ENCODE measurements at places on chromosomes 1 and 21. TPM values are rescaled to one million over a fixed set of nuclear protein-coding genes. Genes with fewer than 3 reads are reported as not detected.

DNA sequence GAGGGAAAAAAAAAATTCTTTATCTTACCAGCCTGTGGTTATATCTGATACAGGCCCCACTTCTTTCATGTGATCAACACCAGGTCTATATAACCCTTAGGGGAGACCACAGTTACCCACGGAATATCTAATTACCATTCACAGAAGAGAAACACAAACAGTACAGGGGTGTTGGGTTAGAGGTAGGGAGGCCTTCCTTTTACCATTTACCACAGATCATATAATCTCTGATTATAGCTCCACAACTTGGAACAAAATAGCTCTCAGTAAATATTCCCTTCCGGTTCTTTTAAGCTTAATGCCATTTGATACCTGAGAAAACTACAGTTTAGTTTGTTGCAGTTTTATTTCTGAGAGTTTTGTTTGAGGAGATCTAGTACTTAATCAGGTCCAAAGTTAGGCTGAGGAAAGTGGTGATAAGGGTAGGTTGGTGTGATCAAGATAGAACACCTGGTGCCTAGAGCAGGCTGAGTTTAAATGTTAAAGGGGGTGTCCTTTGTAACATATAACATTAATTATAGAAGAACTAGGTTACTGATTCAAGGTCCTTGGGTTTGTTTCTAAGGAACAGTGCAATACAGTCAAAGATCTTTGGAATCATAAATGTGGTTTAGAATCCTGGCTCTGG lies 14.1 kb downstream of the EPB41 start:
- DNase-seq = no peak

DNA sequence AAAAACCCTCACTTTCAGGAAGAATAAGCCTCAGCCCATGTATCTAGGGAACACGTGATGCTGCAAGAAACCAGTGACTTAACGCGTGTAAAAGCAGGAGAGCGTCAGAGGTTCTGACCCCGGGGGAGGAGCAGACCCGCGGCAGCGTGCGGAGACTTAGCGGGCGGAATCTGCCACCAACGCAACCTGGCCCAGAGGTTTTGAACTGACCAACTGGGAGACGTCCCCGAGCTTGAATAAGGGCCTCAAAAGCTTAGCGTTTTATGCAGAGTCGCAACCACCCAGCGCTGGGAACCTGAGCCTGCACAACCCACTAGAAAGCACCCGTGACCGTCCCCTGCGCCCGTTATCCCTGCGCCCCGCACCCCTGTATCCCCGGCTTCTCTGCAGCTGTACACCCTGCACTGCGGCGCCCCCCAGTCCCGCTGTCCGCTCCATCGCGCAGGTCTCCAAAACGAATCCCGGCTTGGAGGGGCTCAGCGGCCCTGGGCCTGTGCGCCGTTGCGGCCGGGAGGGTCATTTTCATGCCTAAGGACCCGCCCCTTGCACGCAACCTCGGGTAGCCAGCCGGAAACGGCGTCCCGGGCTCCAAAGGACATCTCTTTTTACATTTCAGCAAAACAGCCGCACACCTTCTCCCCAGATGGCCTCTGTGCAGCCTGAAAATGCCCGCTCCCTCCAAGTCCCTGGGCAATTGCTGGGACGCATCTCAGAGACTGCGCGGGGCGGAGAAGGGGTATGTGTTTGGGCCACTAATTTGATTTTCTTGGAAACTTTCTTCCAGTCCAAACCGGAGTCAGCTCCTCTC lies 29.4 kb upstream of the TRIM17 start:
- DNase-seq = peak; percentile 57

- peak; percentile 2 for DNase-seq
These were observed 1214.9 kb downstream of the PLA2G4A start for GRCh38 chr1:188043536-188044245.

- no peak for DNase-seq
These were observed 758.5 kb upstream of the NEGR1 start for GRCh38 chr1:73040811-73041210.

GRCh38 chr1:34642679-34643078 lies 112.2 kb upstream of the GJB5 start:
- DNase-seq = no peak

DNA sequence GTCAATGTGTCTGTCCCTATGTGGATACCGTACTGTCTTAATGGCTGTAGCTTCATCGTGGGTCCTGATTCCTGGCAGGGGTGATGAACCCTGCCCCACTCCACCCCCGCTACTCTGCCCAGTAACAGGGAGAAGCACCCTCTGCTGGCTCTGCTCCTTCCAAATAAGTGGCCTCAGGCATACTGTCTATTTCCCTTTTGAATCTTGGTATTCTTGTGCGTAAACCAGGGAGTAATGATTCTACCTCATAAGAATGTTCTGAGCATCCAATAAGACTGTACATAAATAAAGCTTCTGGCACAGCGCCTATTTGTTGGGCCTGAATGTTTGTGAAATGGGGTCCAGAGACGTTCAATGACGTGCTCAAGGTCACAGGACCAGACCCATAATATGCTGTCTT lies 35.2 kb upstream of the CTPS1 start:
- peak; percentile 8 for DNase-seq

- DNase-seq = no peak
These were observed 117.0 kb downstream of the ZC3H11B start for GRCh38 chr1:219495737-219496408.

DNA sequence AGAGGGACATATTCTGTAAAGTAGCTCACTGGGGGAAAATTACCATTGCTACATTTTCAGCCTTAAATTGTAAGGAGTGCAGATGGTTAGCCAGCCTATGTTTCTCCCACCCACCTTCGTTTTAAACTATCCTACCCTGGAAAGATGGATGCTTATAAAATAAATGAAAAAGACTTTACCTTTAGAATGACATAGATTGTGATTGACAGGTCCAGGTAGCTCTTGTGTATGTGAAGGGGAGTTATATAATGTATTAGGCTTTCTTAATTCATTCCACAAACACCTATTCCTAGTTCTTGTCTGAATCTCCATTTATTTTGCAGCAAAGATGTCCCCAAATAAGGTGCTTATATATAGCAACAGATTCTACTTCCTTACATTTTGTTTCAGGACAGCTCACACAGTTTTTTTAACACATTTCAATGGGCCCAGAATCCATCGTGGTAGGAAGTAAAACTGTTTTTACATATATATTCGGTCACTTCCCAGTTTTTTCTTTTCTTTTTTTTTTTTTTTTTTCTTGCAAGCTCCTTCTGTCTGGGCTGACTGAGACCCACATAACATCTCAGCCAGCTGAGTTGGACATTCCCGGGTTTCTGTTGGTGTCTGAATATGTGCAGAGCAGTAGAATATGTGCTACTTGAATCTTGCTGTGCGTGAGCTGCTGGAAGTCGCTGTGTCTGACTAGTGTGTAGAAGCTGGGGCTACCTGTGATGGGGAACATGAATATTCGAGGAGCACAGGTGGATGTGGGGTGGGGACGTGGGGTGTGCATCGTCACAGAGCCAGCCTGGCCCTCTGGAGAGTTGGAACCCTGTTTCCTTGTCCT lies 27.8 kb downstream of the UCK2 start:
- DNase-seq = peak; percentile 38

- peak; percentile 13 for DNase-seq
These were observed 31.7 kb downstream of the OR13G1 start for GRCh38 chr1:247647864-247648263.

- DNase-seq = peak; percentile 93
These were observed 84.5 kb upstream of the BCL10 start for GRCh38 chr1:85360730-85361493.

- no peak for DNase-seq
These were observed 56.8 kb upstream of the ABCG1 start for GRCh38 chr21:42161956-42162681.

GRCh38 chr1:182662121-182662890 lies 22.1 kb downstream of the RGS8 start:
- no peak for DNase-seq

GRCh38 chr1:93123201-93123783 lies 44.2 kb downstream of the MTF2 start:
- DNase-seq = no peak

DNA sequence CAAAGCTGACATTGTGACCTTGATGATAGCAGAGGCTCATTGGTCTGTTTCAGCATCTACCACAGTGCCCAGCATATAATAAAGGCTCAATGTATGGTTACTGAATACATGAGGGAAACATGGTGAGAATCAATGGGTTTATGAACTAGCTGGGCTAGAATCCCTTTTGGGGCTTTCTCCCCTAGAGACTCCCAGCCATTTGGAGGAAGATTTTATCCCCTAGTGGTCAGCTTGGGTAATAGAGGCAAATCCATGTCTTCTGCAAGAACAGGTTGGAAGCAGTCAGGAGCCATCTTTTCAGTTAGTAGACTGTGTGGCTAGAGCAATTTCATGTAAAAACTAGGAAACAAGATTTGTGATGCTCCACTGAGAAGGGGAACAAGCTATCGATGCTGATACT lies 15.8 kb upstream of the REG4 start:
- DNase-seq = no peak

- DNase-seq = no peak
These were observed 31.8 kb downstream of the WNT4 start for GRCh38 chr1:22111115-22111514.

DNA sequence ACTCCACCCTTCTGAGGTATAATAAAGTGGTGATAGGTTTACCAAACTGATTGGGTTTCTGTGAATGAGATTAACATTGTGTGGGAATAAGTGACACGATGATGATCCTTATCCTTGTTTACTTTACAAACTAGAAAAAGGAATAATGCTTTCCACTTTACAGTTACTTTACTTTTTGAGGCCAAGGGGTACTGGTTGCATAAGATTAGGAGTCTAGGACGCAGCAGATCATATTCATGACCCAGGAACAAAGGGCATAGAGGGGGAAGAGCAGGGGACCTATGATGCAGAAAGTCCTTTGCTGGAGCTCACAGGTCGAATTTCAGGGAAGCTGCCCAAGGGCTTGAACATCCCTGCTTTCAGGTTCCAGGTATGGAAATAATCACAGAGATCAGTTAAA lies 20.4 kb downstream of the FGGY start:
- no peak for DNase-seq

DNA sequence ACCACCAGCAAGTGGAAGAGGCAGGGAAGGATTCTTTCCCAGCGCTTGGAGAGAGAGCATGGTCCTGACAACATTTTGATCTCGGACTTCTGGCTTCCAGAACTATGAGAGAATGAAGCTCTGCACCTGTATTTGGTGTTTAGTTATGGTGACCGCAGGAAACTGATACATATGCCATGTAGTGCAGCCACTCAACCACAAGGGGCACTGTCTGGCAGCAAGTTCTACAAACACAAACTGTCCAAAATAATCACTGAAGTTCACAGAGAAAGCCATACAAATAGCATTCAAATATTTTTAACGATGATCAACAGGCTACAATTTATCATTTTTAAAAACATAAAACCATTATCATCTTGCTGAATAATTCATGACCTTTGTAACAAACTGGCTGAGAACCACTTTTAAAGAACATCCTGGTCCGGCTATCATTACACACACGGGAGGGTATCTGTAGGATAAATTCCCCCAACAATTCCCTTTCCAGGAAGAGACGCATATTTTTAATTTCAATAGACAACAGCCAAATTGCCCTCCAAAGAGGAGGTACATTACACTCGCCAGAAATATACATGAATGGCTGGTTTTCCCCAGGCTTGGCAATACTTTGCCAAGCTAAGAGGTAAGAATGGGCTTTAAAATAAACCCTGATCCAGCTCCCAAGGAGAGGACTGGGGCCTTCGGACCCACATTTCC lies 9.2 kb upstream of the CBR3 start:
- DNase-seq = peak; percentile 58

DNA sequence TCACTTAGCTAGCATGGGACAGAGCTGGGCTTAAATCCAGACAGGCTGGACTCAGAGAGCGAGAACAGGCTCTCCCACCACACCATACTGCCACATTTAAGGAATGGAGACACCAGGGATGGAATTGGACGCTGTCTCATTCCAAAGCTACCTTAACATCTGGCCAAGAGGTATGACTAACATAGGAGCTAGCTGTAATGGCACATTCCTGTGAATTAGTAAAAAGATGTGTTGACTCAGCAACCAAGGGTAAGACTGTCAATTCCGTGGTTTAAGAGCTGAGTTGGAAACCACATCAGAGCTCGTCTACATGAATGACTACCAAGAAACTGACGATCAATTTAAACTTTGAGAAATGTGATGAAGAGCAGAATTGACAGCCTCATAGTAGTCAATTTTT lies 8.3 kb upstream of the TNFRSF9 start:
- DNase-seq = no peak

- no peak for DNase-seq
These were observed 30.3 kb downstream of the ASPM start for GRCh38 chr1:197116156-197116555.

DNA sequence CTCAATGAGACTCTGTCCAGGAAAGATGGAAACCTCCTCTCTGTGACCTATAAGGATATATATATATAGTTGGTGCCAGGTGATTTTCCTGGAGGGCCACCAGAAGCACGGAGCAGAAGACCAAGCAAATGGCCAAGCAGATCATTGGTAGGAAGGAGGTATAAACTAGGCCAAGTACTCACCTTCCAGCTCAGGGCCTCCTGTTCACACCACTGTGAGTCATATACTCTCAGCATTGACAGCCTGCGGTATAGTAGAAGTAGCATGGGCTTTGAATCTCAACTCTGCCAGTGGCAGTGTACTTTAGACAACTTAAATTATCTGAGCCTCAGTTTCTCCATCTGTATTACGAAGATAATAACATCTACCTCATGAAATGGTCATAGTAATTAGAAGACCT lies 15.4 kb downstream of the IL12RB2 start:
- DNase-seq = no peak

DNA sequence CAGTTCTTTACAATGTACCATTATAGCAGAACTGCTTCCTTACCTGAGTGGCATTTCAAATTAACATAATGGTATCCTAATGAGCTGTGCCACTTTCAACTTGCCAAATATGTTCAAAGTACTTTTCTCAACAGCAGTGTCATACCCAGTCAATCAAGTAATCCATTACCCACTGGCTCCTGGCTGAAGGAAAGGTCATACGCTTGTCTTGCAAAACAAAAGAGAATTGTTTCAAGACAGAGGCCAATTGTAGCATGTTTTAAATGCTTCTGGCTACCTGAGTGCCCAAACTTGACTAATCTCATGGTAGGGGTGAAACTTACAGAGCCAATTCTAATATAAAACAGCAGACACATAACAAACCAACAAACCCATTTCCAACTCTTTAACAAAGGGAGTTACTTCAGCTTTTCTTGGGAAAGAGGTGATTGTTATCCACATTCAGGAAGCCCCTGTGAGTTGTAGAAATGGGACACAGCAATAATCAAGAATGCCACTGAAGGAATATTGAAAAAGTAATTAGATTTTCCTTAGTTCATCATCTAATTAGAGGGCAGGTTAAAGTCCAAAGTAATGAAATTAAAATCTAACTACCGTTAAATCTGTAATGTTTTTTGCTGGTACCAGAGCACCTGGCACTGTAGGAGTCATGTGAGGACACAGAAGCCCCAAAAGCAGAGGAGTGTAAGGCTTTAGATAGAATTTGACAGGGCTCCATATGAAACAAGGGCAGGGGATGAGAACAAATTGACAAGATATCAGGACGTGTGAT lies 241.9 kb downstream of the RWDD3 start:
- no peak for DNase-seq

GRCh38 chr1:206698011-206698410 lies 13.3 kb downstream of the MAPKAPK2 start:
- no peak for DNase-seq

The LCA5L gene
- 0.84 TPM for total RNA-seq

The GPR37L1 gene
- 0.04 TPM for total RNA-seq

The GJB5 gene
- not detected for total RNA-seq

The CYP4A22 gene
- not detected for total RNA-seq

The SLC45A1 gene
- total RNA-seq = 0.35 TPM

The IGSF5 gene
- 0.75 TPM for total RNA-seq

The CCDC28B gene
- 63.7 TPM for total RNA-seq

The IL20 gene
- total RNA-seq = not detected

The TPTE gene
- total RNA-seq = not detected

The PRR9 gene
- not detected for total RNA-seq

The CA6 gene
- total RNA-seq = not detected

The RIMKLA gene
- total RNA-seq = 0.71 TPM

Data from muscle of leg (tissue), 16 donors.